Fibroblast of skin of right quadriceps (primary cell): ENCODE measurements at places on chromosomes 12 and 14.

DNA sequence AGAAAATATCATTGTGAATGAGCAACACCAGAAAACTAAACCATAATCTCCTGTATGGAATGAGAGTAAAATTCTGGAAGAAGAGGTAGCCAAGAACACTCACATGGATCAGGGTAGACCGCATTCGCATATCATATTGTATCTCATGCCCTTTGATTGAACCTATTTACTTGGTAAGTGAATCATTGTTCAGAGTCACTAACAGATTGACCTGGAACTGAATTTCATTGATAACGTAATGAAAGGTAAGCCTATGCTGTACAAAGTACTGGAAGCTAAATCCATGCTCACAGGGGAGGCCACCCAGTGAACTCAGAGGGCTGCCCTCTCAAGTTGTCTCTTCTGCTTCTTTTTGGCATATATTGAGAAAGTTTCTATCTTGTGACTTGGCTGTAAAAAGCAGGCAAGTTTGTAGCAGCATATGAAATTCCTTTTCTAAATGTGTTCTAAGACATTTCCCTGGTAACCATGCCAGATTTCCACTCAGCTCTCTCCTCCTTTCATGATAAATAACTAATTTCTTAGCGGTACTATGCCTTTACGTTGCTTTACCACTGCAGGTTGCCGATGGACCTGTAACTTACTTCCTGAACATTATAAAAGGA is 91.4 kb downstream of the PLCZ1 start:
- no peak for DNase-seq

GRCh38 chr12:124566161-124566996 is 1.0 kb downstream of the NCOR2 start:
- peak; percentile 80 for DNase-seq

DNA sequence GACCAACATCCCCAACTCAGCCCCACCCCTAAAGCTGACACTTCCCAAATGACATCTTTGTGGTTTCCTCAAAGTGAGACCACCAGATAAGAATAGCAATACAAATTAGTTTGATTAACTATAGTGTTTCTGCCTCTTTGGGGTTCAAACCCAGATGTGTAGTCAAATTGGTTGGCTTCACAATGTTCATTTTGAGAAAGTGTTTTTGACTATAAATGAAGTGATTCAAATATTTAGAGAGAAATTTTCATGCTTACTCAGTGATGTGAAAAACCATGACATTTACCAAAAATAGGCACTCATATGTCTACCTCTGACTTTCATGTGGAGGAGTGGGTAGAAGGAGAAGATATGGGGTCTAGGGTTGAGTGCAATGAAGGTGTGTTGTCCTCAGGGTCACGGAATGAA is 218.4 kb downstream of the BCAT1 start:
- DNase-seq: no peak

GRCh38 chr12:60209933-60210332 is 614.1 kb downstream of the SLC16A7 start:
- no peak for DNase-seq

GRCh38 chr12:108269224-108269623 is 69.9 kb downstream of the CMKLR1 start:
- no peak for DNase-seq

DNA sequence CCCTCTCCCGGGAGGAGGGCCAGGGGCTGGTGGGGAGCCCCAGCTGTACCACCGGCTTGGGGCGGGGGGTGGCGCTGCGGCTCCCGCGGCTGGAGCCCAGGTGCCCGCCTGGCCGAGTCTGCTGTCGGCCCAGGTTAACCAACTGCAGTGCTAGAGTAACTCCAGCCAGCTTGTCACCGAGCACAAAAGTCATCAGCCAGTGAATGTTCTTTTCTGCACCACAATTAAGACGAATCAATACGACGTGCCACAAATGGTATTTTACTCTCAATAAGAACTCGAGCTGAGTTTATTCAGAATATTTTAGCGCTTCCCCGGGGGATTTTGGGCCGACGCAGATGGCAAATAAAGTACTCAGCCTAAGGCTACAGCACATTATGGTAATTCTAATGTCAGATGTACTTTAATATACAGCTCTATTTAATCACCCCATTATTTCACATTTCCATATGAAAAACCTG is 83.2 kb downstream of the BCL11B start:
- no peak for DNase-seq

DNA sequence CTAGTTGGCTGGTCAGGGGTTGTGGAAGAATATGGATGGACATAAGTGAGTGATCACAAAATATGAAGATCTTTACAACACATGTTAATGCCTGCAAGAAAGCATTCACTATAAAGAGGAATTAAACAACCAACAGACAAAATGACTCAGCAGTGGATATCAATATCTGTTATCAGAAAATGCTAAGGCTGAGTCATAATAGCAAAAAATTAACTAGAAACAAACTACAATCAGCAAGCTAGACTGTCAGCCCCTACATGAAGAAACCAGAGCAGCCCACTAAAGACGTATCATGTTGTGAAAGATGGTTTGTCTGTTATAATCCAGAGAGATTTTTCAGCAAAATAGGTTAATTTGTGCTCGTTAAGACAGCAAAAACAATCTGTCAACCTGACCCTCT is 472.9 kb downstream of the NELL2 start:
- DNase-seq: no peak

DNA sequence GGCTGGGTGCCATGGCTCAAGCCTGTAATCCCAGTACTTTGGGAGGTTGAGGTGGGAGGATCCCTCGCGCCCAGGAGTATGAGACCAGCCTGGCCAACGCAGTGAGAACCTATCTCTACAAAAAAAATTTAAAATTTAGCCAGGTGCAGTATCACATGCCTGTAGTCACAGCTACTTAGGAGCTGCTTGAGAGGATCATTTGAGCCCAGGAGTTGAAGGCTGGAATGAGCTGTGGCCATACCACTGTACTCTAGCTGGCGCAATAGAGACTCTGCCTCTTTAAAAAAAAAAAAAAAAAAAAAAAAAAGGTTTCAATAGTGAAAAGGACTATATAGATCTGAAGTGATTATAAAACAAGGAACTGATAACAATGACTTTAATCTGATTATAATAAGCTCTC is 13.5 kb downstream of the PSMA3 start:
- no peak for DNase-seq

DNA sequence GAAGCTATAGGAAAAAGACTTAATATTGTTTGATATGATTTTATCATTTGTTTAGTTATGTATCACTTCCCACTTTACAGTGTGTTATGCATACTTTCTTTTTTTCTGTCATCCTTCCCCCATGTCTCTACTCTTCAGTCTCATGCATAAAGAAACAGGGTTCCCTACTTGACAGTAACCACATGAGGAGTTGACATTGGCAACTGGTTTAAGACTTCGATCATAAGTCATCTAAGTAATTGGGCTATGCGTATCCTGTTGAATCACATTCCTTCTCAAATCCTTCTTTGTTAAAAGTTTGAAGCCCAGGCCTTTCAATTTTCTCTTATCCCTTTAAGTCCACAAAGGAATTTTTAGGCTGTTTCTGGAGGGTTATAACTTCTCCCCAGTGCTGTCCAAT is 358.7 kb downstream of the RAD51B start:
- DNase-seq: peak; percentile 34

- no peak for DNase-seq
Observed at GRCh38 chr14:101833045-101833444, 71.5 kb downstream of the PPP2R5C start.

GRCh38 chr12:104691721-104692556 is 235.2 kb downstream of the CHST11 start:
- no peak for DNase-seq

DNA sequence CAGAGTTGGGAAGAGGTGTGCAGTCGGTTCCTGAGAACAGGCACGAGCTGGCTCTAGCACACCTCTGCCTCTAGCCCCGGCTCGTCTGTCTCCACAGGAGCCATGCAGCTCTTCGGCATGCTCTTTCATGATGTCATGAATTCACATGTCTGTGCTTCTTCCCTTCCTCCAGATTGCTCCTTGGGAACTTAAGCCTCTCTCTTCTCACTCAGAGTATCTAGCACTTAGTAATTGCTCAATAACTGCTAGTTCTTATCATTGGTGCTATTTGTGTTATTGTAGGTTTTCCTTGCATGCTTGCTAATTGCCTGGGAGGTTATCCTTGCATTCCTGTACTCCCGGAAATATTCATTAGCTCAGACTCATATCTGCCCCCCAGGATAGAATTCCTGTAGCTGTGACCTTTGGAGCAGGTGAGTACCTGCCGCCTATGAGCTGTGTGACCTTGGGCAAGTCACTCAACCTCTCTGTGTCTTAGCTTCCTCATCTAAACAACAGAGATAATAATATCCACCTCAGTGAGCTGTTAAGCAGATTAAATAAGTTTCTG is 19.5 kb downstream of the FAM181A start:
- DNase-seq: no peak

DNA sequence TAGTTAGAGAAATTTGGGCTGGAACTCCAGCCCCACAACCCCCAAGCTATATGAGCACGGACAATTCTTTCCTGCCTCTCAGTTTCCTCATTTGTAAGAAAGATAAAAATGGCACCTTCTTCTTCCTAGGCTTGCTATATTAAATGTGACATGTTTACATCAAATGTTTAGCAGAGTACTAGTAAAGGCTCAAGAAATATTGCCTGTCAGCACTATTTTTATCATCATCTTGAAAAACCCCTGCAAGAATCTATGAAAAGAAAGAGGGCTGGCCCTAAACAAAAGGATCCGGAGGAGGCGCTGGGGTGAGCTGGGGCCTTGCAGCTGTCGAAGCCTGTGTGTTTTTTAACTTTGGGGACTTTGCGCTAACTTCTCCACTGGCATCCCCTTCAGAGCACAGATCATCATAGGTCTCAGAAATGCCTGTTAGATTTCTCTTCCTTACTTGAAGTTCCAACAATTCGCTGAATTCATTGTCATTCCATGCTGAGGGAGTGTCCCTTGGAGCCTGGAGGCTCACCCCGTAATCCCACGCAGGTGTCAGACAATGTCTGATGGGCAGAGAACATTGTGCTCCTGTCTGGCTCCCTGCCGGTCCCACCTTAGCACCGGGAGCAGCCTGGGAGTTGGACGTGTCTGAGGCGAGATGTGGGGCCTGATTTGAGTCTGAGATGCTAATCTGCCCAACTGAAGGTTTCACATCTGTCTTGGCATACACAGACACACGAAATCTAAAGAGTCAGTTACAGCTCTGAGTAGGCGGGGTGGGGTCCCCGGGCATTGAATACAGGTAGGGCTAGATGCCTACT is 206.8 kb downstream of the NUAK1 start:
- DNase-seq: no peak

DNA sequence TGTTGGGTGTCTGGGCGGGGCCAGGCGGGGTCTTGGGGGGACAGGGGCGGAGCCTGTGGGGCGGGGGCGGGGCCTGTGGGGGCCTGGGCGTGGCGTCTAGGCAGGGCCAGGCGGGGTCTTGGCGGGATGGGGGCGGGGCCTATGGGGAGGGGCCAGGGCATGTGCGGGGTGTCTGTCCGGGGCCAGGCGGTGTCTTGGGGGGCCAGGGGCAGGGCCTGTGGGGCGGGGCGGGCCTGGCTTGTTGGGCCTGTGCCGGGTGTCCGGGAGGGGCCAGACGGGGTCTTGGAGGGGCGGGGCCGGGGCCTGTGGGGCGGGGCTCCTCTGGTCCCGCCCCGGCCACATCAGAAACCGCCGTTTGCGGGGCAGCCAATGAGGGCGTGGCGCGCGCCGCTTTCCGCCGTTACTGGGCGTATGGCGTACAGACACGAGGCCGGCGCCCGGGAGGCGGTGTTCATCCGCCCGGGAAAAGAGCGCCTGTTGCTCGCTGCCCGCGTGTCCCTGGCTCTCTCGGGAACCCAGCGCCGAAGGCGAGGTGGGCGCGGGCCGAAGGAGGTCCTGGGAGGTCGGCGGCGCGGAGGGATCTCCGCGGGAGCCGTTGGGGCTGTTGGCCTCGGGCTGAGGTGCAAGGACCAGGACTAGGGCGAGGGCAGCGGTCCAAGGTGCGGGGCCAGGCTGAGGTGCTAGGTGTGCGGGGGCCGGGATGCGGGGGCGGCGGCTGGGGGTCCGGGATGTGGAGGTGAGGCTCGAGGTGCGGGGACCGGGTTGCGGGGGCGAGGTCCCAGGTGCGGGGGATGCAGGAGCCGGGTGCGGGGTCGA is at the start of gene PIWIL1:
PIWIL1 (plus strand) TSS at position 400 of the 816 bp plus-strand sequence. CDS start 4,705 bp downstream, outside the sequence.
- no peak for DNase-seq

DNA sequence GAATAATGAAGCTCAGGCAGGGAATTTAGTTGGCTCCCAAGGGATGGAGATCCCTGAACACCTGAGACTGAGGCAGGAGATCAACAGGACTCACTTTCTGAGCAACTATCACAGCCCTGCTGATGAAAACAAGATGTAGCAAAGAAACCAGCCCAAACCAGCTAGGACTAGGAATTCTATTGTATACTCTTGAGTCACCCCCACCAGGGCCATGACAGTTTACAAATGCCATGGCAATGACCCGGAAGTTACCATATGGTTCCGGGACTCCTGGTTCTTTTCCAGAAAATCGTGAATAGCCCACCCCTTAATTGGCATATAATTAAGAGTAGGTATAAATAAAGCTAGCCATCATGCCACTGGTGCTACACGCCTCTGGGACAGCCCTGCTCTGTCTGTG is 46.0 kb upstream of the OASL start:
- DNase-seq: no peak

- DNase-seq: no peak
Observed at GRCh38 chr14:103626146-103626850, 2.7 kb upstream of the KLC1 start.

GRCh38 chr12:22103418-22103817 is 57.4 kb downstream of the CMAS start:
- DNase-seq: no peak

DNA sequence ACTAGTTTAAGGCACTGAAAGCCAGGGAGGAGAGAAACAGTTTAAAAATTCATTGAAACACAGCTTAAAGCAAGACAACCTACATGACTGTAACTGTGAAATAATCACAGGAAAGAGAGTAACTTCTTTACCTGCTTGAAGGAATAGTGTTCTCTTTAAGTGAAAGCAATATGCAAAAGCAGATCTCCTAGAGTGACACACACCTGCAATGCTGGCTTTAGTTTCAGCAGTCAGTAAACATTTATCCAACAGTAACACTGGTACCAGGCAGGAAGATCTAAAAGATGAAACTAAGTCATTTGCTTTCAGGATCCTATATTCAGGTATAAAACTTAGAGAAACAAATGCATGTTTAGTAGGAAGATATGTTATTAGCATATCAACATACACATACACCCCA is 85.3 kb upstream of the PPM1H start:
- DNase-seq: no peak

GRCh38 chr12:52217223-52217622 is 15.8 kb upstream of the KRT7 start:
- no peak for DNase-seq

- no peak for DNase-seq
Observed at GRCh38 chr12:67535971-67536370, 112.6 kb upstream of the DYRK2 start.
